ENCODE measurements at places on chromosomes 5 and 9.

DNA sequence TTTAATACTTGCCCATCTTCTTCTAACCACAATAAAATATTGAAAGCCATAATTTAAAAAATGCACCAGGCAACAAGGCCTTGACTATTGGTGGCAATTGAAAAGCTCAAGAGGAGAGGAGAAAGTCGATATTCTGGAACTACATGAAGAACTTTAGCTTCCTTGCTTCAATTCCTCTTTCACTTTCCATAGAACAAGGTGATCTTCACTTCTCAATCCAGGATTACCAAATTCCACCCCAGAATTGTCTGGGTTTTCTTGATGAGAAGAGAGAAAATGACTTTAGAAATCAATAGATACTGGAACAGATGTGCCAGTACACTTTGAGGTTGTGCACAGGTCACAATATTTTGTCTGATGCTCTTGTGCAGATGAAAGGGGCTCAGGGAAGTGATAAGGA is 52.2 kb downstream of the PTCD2 start:
- no peak for DNase-seq

GRCh38 chr5:59624898-59625297 is 268.6 kb downstream of the PDE4D start:
- DNase-seq: no peak

- DNase-seq: no peak
These were observed 47.9 kb upstream of the TMEM215 start for GRCh38 chr9:32735476-32735875.

DNA sequence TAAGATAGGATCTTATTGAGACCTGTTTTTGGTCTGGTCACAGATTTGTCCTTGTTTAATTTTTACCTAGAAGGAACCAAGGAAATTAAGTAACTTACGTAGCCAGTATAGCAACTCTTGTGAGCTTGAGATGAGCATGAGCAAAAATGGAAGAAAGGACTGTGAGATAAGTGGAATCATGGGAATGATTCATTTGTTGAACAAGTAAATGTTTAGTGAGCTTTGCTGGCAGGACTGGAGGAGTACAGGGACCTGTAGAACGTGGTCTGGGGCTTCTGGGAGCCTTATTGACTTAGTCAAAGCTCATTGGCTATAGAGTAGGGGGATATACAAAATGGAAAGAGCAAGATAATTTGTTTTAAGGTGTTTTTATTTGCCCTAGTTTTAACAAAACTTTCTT is 3.0 kb downstream of the RAD23B start:
- DNase-seq: no peak

GRCh38 chr9:137311171-137311985 is 9.3 kb upstream of the NRARP start:
- DNase-seq: no peak

DNA sequence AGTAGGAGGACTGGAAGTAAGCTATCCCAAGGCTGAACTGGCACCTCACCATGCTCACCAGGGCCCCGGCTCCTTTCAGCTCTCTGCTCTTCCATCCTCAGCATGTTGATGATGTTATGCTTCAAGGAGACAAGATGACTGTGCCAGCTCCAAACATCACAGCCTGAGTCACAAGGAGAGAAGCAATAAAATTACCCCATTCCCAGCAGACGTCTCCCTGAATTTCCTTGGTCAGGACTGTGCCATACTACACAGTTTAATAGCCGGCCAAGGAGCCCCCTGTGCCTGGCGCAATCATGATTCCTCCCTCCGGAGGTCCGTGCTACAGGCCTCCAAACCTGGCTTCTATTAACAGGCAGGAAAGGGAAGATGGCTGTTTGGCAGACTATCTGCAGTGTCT is 51.2 kb upstream of the ROR2 start:
- no peak for DNase-seq

GRCh38 chr5:75199946-75200345 is 36.7 kb downstream of the ANKRD31 start:
- no peak for DNase-seq

All from NCI-H1092 treated with DMSO at 0.1 percent for 48 hours (cell line).